ENCODE measurements at places on chromosomes 1 and 21. TPM values are rescaled to one million over a fixed set of nuclear protein-coding genes. Genes with fewer than 3 reads are reported as not detected.
A peak's percentile ranks its signal among the peaks of the same experiment; 100 is the strongest.

GRCh38 chr1:28176492-28177470 lies at the start of gene PTAFR:
Gene PTAFR (minus strand): TSS chr1:28176690. CDS start chr1:28151021, 25,669 bp downstream.
- H3K4me3 ChIP-seq: peak within 1 kb of the TSS; percentile 30
- no peaks in the 10 kb centered on the region for H3K27me3 ChIP-seq
- H3K36me3 ChIP-seq: no peaks in the 10 kb centered on the region
- DNase-seq: no peak

The TCP10L gene
- total RNA-seq: 3.9 TPM

GRCh38 chr1:116493036-116493435 lies 77.8 kb downstream of the CD58 start:
- H3K27ac ChIP-seq: no peak overlapping the region
- no peak overlapping the region for H3K4me3 ChIP-seq
- no peak for DNase-seq
- no peaks in the 10 kb centered on the region for H3K27me3 ChIP-seq
- no peaks in the 10 kb centered on the region for H3K36me3 ChIP-seq

The FCRL2 gene
- not detected for total RNA-seq

- H3K36me3 ChIP-seq: no peaks in the 10 kb centered on the region
- no peak overlapping the region for H3K4me3 ChIP-seq
- DNase-seq: no peak
Measured at GRCh38 chr1:18344755-18345154, 136.0 kb upstream of the KLHDC7A start.

DNA sequence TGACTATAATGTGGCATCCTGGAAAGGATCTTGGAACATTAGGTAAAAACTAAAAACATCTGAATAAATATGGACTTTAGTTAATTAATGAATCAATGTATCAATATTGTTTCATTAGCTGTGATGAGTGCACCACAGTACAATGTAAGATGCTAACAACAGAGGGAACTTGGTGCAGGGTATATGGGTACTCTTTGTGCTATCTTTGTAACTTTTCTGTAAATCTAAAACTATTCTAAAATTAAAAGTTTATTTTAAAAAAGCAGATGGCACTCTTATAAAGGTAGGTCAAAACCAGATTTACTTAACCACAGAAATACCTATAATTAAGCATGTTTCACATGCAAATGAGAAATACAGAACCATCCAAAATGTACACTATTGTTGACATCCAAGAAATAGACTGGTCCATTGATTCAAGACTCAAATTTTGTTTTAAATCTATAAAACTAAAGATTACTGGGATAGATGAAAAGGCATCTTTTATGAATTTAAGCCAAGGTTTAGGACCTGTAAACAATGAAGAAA lies 38.4 kb downstream of the ACBD3 start:
- DNase-seq: no peak
- no peak overlapping the region for H3K27ac ChIP-seq
- H3K4me3 ChIP-seq: no peak overlapping the region
- H3K36me3 ChIP-seq: peaks cover 55% of the 10 kb centered on the region
- no peaks in the 10 kb centered on the region for H3K4me1 ChIP-seq
- no peaks in the 10 kb centered on the region for H3K27me3 ChIP-seq

The FCN3 gene
- 13.2 TPM for total RNA-seq

GRCh38 chr1:53572815-53573173 lies 113.6 kb downstream of the DMRTB1 start:
- no peak overlapping the region for H3K27ac ChIP-seq
- no peaks in the 10 kb centered on the region for H3K4me1 ChIP-seq
- no peaks in the 10 kb centered on the region for H3K36me3 ChIP-seq
- H3K27me3 ChIP-seq: no peaks in the 10 kb centered on the region
- no peak overlapping the region for H3K4me3 ChIP-seq

The TMEM52 gene
- not detected for total RNA-seq

Measured in ascending aorta (tissue), 2 donors.